ENCODE measurements at places on chromosomes 7 and 10. TPM values are rescaled to one million over a fixed set of nuclear protein-coding genes. Genes with fewer than 3 reads are reported as not detected.

GRCh38 chr10:926075-926698, 5.3 kb downstream of the LARP4B start:
- DNase-seq: no peak

Gene JCAD
- 18.9 TPM for total RNA-seq

DNA sequence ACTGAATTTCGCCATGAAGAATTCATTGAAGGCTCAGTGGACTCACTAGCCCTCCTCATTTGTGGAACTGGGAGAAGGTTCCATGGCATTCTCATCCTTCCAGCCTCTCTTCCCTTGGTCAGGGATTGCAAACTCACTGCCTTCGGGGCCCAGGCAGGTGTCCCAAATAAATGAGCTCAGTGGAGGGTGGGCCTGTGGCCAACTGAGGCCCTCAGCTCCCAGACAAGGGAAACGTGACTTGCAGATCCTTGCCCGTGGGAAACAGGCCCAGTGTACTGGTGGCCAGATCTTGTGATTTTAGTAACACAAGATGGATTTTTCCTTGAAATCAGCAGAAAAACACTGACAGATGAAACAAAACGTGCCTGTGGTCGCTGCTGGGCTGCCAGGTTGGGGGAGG, 168.7 kb upstream of the CTBP2 start:
- DNase-seq: no peak

GRCh38 chr7:140898786-140899536, 25.8 kb downstream of the BRAF start:
- DNase-seq: peak; percentile 58

Gene BMPER
- total RNA-seq: 7.5 TPM

GRCh38 chr10:35637462-35637861, 4.6 kb downstream of the FZD8 start:
- no peak for DNase-seq
